Bronchial smooth muscle cell (primary cell): ENCODE measurements at places on chromosomes 7 and 10. TPM values are rescaled to one million over a fixed set of nuclear protein-coding genes. Genes with fewer than 3 reads are reported as not detected.

The CRYGN gene
- 0.26 and 0.47 TPM in 2 replicates for total RNA-seq

The GPR37 gene
- 1.8 and 4.7 TPM in 2 replicates for total RNA-seq

The ADAM22 gene
- 0.47 and 1.4 TPM in 2 replicates for total RNA-seq

The NME8 gene
- total RNA-seq, result not detected in 2 replicates

The PLCE1 gene
- 3.3 and 5.0 TPM in 2 replicates for total RNA-seq

The SUN3 gene
- not detected in 2 replicates for total RNA-seq

The NUTM2A gene
- total RNA-seq, result 0.34 and 0.47 TPM in 2 replicates

The AKR1C3 gene
- total RNA-seq, result 158 and 170 TPM in 2 replicates

The FOXI2 gene
- not detected in 2 replicates for total RNA-seq

The TRIM56 gene
- total RNA-seq, result 23.2 and 36.1 TPM in 2 replicates

The SPOCK2 gene
- 0.95 and 2.0 TPM in 2 replicates for total RNA-seq

The SLC18A2 gene
- total RNA-seq, result not detected in 2 replicates

The DOCK1 gene
- 97.9 and 121 TPM in 2 replicates for total RNA-seq

The PRKG1 gene
- 28.5 and 39.7 TPM in 2 replicates for total RNA-seq

The CYP3A7 gene
- 0.34 and 1.1 TPM in 2 replicates for total RNA-seq

The UNCX gene
- not detected in 2 replicates for total RNA-seq

The HGF gene
- total RNA-seq, result 59.0 and 126 TPM in 2 replicates

The PTPN20 gene
- under 0.01 and 0.09 TPM in 2 replicates for total RNA-seq

The SPDYE1 gene
- under 0.01 TPM in 1 of 2 replicates, not detected in the other for total RNA-seq

The LDB3 gene
- under 0.01 and 0.09 TPM in 2 replicates for total RNA-seq

The MMP21 gene
- total RNA-seq, result not detected in 2 replicates

The CFAP69 gene
- total RNA-seq, result 5.0 and 7.7 TPM in 2 replicates

The CNNM1 gene
- total RNA-seq, result under 0.01 TPM in 2 replicates

The AUTS2 gene
- 1.9 and 2.2 TPM in 2 replicates for total RNA-seq

The PALD1 gene
- 0.16 and 0.43 TPM in 2 replicates for total RNA-seq
